ENCODE measurements at places on chromosomes 5 and 9. TPM values are rescaled to one million over a fixed set of nuclear protein-coding genes. Genes with fewer than 3 reads are reported as not detected.

HAPLN1 gene
- total RNA-seq = not detected

ANGPTL2 gene
- total RNA-seq = not detected

IQGAP2 gene
- 78.0 TPM for total RNA-seq

MCIDAS gene
- not detected for total RNA-seq

GABRA1 gene
- total RNA-seq = not detected

PGM5 gene
- total RNA-seq = not detected

RAB3C gene
- not detected for total RNA-seq

ENHO gene
- total RNA-seq = not detected

FOXE1 gene
- total RNA-seq = 0.79 TPM

LYRM7 gene
- total RNA-seq = 12.4 TPM

SPATA6L gene
- 0.90 TPM for total RNA-seq

SQSTM1 gene
- total RNA-seq = 213 TPM

ADRB2 gene
- total RNA-seq = 0.60 TPM

SLIT3 gene
- 1.7 TPM for total RNA-seq

IFNA13 gene
- not detected for total RNA-seq

WNT8A gene
- not detected for total RNA-seq

SAXO1 gene
- total RNA-seq = not detected

CARD9 gene
- total RNA-seq = 1.2 TPM

SAPCD2 gene
- total RNA-seq = 6.6 TPM

WDR31 gene
- 3.8 TPM for total RNA-seq

CETN3 gene
- 30.1 TPM for total RNA-seq

SHB gene
- total RNA-seq = 1.0 TPM

Measured in activated T-cell treated with anti-CD3 and anti-CD28 coated beads, Interleukin-2, amount 50 U/mL, for 72 hours (primary cell).